Endodermal cell (in vitro differentiated cells): ENCODE measurements at places on chromosomes 3 and 15.

DNA sequence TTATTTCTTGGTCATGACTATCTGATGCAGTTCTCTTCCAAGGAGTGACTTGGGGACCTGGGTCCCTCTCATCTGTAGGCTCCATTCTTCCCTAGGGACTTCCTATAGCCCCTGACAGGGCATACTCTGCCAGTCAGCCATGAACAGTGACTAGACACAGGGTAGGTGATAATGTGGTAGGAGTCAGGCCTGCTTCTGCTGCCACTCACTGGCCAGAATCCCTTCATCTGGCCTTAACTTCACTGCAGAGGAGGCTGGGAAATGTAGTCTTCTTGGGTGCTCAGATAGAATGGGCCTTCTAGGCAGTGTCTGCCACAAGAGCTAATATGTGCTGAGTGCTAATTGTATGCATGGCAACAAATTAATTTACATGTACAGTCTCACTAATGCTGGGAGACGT is 84.5 kb downstream of the CACNA2D3 start:
- peak; percentile 67 for DNase-seq

GRCh38 chr15:62785881-62786828 is 256.4 kb upstream of the TPM1 start:
- DNase-seq: no peak

DNA sequence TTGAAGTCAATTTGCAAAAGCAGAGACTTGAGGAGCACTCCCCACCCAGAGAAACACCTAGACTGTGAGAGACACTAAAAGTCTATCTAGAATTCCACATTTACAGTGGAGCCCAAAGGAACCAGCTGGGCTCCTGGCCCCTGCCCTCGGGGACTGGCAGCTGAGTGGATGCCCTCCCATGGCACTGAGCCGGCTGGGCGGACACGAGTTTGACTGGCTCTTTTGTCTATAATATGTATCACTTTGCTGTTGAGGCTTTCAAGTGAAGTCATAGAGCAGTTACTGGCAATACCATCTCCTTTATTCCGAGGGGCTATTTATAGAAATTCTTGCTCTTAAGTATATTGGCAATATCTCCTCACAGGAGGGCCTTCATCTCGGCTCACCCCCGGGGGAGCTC is 65.8 kb upstream of the TNFAIP8L3 start:
- DNase-seq: no peak

GRCh38 chr3:189605717-189606116 is 25.5 kb upstream of the TP63 start:
- DNase-seq: no peak

- DNase-seq: no peak
These were observed 767.0 kb downstream of the TUSC7 start for GRCh38 chr3:117476572-117476971.

DNA sequence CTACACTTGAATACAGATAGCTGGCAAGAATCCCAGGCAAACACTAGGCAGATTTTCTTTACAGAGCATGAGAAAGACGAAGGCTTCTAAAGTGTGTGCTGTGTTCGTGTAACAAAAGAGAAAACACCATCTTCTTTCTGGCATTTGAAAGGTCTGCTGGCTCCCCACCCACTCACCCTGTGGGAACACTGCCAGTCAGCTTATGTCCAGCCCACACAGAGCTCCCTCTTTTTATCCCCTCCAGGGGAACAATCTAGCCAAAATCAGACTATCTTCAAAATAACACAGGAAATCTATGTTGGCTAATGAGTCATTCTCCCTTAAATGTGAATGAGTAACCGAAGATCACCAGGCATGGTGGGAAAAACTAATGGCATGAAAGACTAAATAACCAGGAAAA is 45.6 kb upstream of the PAQR5 start:
- DNase-seq: no peak

DNA sequence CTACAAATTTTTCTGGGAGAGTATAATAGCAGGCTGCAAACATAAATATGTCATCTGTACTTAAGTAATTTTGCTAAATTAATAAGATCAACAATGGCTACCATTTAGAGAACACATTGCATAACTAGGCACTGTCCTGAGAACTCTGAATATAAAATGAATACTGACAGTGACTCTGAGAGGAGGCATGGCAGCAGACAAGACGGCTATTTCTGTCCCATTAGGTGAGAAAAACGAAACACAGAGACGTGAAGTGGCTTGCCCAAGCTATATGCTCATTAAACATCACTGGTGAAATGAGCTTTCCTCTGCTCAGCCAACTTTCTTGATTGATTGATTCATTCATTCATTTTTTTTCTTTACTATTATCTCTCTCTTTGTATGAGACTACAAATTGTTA is 384.3 kb downstream of the PTPRG start:
- no peak for DNase-seq

DNA sequence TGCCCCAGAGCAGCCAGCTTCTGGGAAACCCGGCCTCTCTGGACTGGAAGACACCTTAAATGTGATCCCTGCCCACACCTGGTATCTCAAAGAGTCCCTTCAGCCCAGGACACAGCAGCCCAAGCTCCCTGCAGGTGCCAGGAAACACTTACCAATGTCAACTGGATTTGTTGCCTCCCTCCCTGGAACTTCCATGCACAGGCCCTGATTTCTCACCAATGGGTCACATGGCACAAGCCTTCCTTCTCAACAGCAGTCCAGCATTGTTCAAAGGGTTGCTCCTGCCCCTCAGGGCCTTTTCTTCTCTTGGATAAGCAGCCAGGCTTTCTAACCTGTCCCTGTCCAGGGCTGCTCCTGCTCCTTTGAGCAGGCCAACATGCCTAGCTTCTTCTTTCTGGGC is 31.6 kb downstream of the ANP32A start:
- no peak for DNase-seq

DNA sequence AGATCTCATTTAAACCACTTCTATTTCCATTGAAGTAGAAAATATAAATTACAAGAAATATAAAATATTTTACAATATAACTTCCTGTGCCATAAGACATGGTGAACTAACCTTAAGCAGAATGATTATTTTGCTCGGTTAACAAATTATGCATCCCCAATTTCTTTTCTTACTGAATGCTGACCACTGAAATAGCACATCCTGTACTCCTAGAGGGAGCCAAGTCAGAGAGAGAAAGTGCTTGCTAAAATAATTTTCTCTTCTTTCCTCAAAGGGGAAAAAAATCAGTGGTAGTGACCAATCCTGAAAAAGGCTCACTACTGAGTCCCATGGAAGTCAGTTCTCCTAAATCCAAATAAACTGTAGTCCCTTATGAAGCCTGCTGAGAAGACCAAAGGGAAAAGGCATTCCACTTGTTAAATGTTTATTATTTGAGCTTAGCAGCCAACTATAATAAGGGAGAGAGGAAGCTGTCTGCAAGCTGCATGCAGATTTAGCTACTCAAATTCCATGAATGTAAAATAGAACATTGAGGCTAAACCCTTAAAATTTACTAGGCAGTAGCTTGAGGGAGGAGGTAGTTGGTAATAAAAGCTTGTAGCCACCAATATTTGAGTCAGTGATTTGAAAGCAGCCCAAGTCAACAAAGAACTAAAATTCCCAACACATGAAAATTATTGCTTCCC is 33.1 kb downstream of the CEP152 start:
- DNase-seq: no peak

- DNase-seq: no peak
These were observed 4.0 kb downstream of the FMN1 start for GRCh38 chr15:33190539-33190938.

DNA sequence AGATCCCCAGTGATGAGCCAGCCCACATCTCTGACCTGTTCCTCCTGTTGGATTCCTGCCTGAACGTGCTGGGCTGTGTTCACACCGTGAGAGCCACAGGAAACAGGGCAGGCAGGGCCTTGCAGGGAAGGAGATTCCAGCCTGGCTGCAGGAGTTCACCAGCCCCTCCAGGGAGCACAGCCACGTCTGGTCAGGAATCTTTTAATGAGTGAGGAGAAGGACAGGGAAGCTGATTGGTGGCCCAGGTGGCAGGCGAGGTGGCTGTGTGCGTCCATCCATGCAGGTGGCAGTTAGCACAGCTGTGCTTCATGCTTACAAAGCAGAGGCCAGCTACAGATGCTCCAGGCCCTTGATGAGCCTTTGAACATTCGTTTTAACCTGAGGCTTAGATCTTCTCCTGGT is 10.5 kb downstream of the LRRK1 start:
- DNase-seq: peak; percentile 75

GRCh38 chr15:47721676-47722075 is 4.4 kb downstream of the SEMA6D start:
- DNase-seq: no peak

DNA sequence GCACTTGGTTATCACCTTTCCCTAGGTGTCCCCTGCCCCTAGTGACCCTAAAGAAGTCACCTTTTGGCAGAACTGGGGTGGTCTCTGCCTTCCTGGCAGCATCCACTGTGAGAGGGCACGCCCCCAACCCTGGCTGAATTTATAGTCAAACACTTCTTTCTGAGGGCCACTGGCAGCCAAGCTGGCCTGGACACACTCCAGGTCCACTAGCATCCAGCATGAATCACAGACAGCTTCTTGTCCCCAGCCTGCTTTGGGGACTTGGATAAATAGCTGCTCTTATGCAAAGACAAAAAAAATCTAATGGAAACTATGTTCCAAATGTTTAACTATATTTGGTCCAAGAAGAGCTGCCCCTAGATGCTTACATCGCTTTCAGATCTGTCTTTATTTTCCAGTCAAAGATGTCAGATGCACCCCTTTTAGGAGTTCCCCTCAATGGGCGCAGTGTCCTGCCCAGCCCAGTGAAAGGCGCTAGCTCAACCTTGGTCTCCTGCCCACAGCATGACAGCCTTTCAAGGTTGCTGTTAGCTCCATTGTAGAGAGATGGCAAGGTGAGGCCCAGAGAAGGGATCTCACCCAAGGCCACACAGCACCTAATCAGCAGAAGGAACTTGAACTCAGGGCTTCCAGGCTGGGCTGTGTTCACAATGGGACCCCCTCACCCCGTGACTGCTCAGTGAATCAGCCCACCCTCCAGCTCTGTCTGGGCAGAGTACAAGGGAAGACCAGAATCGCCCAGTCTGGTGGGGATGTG is 7.0 kb downstream of the RASL12 start:
- no peak for DNase-seq

DNA sequence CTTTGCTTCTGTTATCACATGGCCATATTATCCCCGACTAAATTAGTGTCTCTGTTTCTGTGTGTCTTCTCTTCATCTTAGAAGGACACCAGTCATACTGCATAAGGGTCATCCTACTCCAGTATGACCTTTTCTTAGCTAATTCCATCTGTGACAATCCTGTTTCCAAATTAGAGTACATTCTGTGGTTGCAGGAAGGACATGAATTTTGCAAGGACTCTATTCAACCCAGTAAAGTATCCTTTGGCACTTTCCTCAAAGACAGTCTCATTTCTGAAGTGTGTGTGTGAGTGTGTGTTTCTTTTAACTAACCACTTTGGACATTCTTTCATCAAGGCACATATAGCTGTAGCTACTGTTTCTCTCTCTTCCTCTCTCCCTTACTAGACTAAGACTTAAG is 15.2 kb upstream of the MME start:
- DNase-seq: no peak

DNA sequence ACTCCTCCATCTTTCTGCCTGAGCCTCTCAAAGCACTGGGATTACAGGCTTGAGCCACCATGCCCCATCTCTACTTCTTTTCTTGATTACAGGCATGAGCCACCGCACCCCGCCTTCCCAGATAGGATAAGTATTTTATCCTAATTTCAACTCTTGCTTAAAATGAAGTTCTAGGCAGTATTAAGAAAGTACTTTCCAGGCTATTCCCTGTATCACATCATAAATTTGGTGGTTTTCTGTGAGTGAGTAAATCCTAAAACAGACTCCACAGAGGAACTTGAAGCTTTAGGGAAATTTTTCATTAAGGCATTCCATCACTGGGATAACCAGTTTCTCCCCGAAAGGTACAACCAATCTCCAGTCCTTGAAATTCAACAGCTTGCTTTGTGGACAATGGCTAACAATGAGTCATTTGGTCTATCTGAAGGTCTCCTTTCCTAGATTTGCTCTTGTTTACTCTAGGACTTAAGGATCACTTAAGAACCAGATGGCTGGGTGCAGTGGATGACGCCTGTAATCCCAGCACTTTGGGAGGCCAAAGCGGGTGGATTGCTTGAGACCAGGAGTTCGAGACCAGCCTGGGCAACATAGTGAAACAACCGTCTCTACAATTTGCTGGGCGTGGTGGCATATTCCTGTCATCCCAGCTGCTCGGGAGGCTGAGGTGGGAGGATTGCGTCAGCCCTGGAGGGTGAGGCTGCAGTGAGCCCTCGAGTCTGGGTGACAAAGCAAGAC is 49.7 kb upstream of the SKIL start:
- DNase-seq: peak; percentile 50
